ENCODE measurements at places on chromosomes 1 and 21.

DNA sequence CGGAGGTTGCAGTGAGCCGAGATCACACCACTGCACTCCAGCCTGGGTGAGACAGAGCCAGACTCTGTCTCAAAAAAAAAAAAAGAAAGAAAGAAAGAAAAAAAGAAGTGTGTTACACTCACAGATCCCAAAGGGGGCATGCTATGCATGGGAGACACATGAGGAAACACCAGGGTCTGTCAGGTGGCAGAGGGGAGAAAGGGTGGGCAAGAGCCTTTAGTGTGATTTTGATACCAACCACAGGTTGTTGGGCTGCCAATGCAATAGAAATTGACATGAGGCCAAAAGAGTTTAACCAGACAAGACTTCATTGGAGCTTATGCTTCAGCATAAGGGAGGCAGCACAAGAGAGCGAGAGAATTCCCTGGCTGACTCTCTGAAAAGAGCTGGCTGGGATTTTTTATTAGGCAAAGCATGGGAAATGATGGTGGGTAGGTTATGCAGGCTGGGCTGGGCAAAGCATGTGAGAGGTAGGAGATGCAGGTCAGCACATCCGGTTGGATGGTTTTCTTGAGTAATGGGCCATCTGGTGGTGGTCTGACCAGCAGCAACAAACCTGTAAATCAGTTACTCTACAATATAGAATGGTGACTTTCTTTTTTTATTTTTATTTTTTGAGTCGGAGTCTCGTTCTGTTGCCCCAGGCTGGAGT is 11.7 kb upstream of the EXTL1 start:
- no peak for DNase-seq

- no peak for DNase-seq
Measured at GRCh38 chr1:18109058-18109755, 1.6 kb downstream of the IGSF21 start.

DNA sequence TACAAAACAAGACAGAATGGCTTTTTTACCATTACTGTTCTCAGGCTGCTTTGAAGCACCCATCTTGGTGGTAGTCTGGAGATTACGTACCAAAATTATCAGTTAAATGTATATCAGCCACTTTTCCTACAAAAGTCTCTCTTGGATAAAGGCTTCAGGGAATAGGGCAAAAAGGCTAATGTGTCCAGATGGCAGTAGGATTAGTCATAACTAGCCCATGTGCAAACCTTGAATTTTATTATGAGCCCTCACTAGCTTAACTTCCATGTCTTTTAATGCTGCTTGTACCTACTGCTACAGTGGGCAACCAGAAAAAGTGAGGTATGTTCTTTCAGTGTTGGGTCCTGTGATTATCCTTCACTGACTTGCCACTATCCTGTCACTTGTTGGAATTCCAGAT is 51.0 kb downstream of the PLPPR4 start:
- no peak for DNase-seq

DNA sequence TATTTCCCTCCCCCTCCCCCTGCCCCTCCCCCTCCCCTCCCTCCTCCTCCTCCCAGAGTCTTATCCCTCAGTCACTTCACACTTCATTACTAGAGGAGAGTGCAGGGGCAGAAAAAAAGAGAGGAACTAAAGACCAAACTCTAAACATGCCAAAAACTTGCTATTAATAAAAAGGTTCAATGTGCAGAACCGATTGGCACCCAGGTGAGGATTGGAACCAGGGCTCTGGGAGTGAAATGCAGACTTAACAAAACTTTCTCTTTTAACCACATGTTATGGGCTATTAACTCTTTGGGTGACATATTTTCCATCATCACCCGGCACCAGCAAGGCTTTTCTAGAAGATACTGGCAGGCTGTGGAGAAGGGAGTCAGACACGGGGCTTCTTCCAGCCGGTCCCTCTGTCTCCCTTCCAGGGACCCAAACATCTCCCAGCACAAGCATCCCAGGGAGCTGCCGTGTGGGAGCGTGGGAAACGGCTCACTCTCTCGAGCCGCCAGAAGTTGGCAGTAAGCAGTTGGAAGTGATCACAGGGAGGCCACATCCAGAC is 13.6 kb downstream of the NID1 start:
- no peak for DNase-seq

GRCh38 chr21:35024513-35024912 is 24.6 kb downstream of the RUNX1 start:
- no peak for DNase-seq

DNA sequence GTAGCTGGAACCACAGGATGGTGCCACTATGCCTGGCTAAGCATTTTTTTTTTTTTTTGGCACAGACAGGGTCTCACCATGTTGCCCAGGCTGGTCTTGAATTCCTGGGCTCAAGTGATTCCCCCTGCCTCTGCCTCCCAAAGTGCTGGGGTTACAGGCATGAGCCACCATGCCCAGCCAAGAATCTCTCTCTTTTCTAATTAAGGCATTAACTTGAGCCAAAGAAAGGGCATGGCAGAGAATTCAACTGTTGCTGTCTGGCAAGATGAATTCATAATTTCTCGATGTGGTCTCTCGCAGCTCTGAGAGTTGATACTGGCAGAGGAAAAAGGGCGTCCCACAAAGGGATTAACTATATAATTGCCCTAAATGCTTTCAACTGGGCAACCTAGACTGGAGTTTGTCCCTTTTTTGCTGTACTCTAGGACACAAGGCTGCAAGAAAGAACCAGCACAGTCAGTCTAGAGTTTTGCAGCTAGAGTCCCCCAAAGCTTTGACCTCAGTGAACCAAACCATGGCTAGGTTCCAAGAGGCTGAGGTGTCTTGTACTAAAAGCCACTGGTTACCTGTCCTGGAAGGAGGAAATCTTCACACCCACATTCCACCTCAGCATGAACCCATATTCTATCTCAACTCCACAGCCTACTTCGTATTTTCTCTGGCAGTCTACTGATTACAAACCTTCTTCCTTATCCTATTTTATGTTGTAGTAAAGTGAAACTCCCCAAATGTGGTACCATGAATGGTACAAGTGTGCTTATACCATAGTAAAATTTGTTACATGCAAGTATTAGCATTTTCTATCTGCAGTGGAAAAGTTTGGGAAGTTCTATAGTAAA is 51.2 kb downstream of the OPTC start:
- DNase-seq, result no peak

DNA sequence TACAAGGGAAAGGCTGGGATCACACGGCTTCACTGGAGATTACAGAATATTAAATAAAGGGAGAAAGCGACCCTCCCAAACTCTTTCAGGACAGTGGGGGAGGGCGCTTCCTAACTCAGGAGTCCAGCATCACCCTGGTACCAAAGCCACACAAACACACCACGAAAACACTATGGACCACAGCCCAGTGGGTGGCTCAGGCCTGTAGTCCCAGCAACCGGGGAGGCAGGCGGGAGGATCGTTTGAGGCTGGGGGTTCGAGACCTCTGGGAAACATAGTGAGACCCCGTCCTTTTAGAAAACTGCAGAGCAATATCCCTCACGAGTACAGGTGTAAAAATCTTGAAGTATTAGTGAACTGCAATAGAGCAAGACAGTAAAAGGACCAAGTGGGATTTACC is 16.0 kb downstream of the TRIM11 start:
- DNase-seq, result no peak

DNA sequence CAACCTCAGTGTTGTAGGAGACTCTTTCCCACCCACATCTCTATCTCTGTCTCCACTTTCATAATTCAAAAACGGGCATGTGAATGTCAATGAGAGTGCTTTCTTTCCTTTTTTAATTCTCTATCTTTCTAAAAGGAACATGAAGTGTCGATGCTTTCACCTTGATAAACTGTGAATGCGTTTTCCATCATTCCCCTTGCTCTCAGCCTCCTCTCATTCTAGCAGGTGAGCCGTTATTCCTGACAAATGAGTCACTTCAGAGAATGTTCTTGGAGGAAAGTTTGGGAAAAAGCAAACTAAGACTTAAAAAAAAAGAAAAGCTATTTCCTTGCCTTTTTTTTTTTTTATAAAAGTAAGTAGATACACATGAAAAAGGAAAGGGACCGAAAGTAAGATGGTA is 226.0 kb upstream of the C1orf87 start:
- DNase-seq, result no peak

- no peak for DNase-seq
Measured at GRCh38 chr1:89611721-89612120, 21.2 kb upstream of the LRRC8C start.

DNA sequence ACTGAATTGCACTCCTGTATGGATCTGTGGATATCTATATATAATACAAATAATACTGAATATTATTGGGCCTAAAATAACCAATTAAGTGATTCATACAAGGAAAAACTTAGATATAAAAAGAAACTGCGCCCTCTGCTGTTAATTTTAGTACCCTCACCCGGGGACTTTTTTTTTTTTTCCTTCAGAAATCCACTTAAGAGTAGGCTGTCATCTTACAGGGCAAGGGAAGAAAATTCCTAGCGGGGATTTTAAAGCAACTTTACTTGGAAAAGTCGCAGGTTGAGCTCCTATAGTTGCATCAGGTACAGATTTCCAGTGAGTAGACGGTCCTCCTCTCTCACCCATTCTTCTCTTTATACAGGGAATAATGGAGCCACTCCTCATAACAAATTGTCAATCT is 1.3 kb downstream of the NTNG1 start:
- DNase-seq, result peak; percentile 8

GRCh38 chr1:182259229-182259872 is 132.2 kb downstream of the GLUL start:
- DNase-seq, result no peak

- no peak for DNase-seq
Measured at GRCh38 chr1:94285031-94285654, 47.8 kb upstream of the ARHGAP29 start.

DNA sequence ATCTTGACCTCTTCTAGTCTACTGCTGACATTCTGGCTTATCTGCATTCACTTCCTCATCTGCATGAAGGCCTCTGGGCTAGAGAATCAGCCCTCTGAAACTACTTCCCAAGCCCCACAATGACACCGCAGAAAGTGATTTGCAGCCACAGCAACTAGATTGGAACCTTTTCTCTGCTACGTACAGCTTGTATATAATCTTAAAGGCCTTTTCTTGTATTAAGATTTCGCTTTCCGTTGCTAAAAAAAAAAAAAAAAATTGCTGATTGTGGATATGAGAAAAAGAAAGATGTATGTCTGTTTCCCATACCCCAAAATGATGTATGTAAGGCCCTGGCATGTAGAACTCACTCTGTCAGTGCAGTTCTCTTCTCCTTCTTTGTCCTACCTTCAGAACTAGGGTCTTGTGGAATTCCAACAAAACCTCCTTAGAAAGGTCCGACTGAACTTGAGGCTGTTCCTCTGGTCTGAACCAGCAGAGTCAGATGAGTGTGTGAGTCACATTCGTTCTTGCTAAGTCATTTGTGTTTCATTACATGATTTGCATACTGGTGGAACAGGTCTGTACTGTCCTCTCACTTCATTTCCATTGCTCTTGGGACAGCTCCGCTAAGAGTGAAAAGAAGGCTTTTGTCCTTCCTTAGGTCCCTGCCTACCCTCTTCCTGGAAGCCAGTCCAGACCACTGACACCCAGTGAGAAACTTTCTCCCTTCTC is 62.7 kb downstream of the PLPP3 start:
- DNase-seq, result no peak

- DNase-seq, result no peak
Measured at GRCh38 chr1:92439291-92439690, 47.4 kb downstream of the GFI1 start.

DNA sequence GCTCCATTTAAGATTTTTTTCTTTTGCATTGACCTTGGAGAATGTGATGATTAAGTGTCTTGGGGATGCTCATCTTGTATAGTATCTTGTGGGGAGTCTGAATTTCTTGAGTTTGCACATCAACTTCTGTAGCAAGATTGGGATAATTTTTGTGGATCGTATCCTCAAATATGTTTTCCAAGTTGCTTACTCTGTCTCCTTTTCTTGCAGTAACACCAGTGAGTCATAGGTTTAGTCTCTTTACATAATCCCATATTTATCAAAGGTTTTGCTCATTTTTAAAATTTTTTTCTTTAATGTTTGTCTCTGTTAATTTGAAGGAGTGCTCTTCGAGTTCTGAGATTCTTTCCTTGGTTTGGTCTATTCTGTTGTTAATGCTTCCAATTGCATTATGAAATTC is 41.7 kb upstream of the ANGPTL1 start:
- no peak for DNase-seq

DNA sequence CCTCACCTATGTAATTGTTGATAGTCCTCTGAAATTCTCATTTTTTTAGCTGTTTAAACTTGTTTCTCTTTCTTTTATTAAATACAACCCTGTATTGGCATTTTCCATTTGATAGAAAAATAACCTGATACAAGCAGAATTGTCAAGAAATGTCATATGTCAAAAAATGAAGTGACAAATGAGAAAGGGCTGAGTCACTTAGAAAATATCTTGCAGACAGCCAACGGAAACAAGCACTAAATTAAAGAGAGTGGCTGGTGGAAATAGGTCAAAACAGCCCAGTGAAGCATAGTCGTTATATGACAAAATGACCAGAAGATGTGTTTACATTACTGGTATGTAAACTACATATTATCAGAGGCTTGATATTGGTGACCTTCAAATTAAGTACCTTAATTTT is 484.4 kb downstream of the PLA2G4A start:
- no peak for DNase-seq

DNA sequence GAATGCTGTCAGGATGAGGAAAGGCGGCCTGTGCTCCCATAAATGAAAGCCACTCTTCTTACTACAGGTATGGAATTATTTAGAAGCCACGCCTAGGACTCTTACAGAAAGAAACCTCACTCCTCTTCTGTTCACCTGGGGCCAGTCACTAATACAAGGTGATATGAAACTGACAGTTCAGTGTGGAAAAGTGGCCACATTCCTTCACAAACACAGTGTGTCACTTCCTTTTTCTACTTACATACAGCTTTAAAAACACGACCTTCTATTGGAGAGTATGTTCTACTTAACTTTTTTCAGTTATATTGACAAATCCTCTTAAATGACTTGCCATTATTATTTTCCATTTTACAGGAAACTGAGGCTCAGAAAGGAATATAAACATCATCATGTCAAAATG is 163.1 kb downstream of the PCNX2 start:
- DNase-seq, result no peak

DNA sequence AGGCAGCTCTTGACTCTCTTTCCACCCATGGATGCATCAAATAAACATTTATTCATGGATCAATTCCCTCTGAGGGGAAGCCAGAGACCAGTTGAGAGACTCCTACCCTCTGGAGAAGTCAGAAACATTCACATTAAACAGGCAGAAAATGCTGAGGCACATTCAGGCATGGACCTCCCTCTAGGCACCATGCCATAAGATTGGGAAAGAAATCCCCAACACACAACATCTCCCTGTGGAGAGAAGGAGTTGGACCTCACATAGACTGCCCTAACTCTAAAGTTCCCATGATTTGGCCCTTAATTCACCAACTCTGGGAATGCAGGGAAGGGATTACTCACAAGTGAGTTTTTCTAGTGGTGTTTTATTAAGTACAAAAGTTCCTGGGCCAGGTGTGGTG is 415.3 kb upstream of the C1orf87 start:
- DNase-seq, result no peak

All from neural crest cell (in vitro differentiated cells).